Activated naive CD4-positive, alpha-beta T cell treated with anti-CD3 and anti-CD28 coated beads for 36 hours (primary cell): ENCODE measurements at places on chromosomes 7 and 10.

- peak; percentile 47 for DNase-seq
These were observed 9.3 kb downstream of the CAMK2G start for GRCh38 chr10:73865107-73865458.

GRCh38 chr7:151852486-151853396 is 24.2 kb downstream of the PRKAG2 start:
- no peak for DNase-seq

DNA sequence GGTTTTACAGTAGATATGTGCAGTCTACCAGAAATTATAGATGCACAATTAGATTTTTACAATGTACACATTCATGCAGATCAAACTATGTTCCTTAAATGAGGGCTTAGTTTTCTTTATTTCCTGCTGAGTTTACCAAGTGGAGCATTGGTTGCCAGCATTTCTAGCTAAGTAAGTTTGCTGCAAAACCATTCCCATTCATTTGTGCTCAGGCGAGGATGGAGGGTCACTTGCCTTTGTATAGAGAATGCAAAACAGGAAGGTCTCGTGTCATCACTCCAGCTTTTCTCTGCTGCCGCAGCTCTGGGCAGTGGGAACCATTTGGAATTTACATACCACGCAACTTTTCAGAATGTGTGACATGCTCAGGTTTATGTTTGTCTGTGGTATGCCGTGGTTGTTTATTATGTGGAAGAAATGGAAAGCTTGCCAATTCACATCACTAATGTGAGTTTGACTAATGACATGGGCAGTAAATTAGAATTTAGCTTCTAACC is 198.6 kb downstream of the TRIL start:
- no peak for DNase-seq

GRCh38 chr10:31018962-31019361 is 12.7 kb downstream of the ZNF438 start:
- DNase-seq = no peak

DNA sequence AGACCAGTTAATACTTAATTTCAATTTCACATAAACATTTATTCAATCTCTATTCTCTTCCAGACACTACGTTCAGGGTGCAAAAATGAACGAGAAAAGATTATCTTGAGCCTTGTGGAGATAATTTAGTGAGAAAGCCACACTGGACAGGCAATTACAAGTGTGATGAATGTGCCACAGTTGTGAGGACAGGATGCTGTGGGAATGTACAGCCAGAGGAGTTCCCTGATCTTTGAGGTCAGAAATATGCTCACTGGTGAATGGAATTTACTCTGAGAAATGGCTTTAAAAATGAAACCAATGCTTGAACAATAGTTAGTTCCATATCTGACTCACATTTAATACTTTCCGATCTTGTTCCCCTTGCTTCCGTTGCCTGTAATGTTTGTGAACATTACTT is 864.8 kb downstream of the GATA3 start:
- no peak for DNase-seq

DNA sequence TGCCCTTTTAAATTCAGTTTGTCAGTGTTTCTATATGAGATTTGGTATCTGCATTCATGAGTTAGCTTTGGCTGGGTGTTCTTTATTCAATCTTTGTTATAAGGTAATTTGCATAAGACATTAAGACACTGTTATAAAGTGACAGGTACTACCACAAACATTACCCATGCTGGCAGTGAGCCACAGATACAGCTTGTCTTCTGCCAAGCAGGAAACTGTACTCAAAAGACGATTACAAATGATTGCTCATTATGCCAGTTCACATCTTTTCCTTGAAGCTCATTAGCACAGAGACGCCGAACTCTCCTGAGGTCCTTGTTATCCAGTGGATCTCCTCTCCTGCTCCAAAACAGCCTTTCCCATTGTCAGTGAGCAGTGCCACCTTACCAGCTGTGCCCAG is 30.4 kb downstream of the AMPH start:
- DNase-seq = no peak

GRCh38 chr10:28880683-28880950 is 203.3 kb downstream of the BAMBI start:
- DNase-seq = no peak

DNA sequence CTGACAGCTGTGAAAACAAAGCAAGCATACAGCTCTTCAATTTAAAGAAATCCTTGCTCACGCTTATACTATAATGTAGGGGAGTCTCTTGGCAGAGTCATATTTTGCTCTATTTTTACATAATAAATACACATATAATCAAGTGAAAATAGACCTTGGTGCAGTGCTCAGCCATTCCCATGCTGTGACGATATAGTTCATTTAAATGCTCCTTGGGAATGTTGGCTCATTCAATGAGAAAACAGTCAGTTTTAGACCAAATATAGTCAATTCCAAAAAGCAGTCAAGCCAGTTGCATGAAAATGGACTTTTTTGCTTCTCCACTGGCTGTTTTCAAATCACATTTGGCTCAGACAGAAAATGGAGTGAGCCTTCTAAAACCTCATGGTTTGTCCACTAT is 587.4 kb downstream of the SUGCT start:
- no peak for DNase-seq

DNA sequence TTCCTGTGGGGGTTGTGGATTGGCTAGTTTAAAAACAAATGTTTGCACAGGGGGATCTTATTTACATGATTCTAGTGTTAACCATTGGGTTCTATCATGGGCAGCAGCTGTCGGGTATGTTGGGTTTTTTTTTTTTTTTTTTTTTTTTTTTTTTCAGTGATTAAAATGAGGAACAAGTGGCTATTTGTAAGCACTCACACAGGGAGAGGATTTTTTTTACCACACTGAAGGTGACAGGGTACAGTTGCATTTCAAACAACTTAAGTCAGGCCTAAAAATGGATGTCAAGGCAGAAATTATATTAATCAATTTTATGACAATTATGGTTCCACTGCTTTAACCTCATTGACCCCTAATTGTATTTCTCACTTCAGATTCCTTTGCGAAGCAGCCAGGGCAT is 92.8 kb downstream of the CD36 start:
- no peak for DNase-seq

DNA sequence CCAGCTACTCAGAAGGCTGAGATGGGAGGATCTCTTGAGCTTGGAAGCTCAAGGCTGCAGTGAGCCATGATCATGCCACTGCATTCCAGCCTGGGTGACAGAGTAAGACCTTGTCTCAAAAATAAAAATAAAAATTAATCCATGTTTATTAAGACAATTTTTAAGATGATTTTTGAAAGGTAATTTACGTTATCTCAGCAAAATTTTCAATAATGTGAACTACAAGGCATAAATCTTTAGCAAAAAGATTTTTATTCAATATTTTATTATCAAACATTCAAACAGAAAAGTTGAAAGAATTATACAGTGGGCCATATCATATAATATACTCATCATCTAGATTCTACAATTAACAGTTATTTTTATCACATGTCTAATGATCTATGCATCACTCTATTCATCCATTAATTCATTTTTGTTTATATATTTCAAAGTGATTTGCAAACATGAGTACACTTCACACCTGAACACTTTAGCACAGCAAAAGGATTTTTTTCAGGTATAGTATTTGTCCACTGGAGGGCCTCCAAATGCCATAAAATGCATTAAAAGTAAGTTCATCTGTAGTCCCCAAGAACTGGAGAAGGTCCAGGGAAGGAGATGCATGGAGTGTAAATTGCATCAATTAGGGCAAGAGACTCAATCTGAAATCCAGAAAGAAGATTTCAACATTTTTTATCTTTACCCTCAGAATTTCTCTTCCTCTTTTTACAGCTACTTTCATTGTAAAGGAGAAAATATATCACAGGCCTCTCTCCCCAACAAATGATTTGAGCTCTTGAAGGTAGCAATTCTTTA is 38.6 kb upstream of the RSBN1L start:
- DNase-seq = peak; percentile 18

- no peak for DNase-seq
These were observed 42.5 kb upstream of the INPP5A start for GRCh38 chr10:132494866-132495630.

GRCh38 chr7:5766321-5766761 is 15.1 kb downstream of the RNF216 start:
- no peak for DNase-seq

GRCh38 chr7:8176370-8177081 is 85.4 kb downstream of the ICA1 start:
- DNase-seq = peak; percentile 78

GRCh38 chr10:131137223-131137622 is 174.3 kb downstream of the TCERG1L start:
- no peak for DNase-seq

DNA sequence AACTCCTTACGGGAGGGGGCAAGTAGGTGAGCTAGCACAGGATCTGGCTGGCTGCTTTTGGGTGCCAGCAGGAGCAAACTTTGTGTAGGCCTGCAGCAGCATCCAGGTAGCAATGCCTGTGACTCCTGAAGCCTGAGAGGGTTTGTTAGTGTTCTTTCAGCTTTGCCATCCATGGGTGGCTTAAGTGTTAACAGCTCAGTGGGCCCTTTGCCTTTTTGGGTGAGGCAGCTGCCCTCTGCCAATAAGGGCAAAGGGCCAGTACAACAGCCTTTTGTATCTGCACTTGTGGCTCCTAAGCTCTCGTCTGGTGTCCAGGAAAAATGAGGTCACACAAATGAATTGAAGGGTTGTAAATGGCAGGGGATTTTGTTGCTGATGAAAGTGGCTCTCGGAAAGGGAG is 359.0 kb upstream of the CHRM2 start:
- no peak for DNase-seq

DNA sequence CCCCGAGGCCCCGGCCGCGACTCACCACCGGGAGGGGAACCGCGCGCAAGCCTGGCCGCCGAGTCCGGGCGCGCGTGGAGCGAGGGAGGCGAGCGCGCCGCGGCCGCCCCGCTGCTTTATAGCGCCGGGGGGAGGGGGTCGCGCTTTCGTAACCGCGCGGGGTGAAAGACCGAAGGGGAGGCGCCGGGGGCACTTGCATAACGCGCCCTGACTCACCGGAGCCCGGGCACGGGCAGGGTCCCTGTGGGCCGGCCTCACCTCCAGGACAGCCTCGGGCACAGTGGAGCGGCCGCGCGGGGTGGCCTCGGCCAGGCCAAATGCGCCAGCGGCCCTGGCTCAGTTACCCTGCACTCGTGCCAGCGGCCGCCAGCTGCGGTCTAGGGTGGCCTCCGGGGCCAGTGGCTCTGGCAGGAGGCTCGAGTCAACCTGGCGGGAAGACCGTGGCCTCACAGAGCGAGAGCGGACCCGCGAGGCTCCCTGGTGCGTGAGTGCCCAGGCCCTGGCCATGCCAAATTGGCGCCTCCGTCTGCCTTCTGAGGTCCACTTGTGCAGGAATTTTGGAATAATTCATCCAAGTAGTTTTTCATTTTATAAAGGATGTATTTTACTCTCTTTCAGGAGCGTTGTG is at the start of gene RBP4:
TSS of gene RBP4 (minus strand) at position 90 of the 628 bp plus-strand sequence. CDS start 207 bp downstream, outside the sequence.
- no peak for DNase-seq

DNA sequence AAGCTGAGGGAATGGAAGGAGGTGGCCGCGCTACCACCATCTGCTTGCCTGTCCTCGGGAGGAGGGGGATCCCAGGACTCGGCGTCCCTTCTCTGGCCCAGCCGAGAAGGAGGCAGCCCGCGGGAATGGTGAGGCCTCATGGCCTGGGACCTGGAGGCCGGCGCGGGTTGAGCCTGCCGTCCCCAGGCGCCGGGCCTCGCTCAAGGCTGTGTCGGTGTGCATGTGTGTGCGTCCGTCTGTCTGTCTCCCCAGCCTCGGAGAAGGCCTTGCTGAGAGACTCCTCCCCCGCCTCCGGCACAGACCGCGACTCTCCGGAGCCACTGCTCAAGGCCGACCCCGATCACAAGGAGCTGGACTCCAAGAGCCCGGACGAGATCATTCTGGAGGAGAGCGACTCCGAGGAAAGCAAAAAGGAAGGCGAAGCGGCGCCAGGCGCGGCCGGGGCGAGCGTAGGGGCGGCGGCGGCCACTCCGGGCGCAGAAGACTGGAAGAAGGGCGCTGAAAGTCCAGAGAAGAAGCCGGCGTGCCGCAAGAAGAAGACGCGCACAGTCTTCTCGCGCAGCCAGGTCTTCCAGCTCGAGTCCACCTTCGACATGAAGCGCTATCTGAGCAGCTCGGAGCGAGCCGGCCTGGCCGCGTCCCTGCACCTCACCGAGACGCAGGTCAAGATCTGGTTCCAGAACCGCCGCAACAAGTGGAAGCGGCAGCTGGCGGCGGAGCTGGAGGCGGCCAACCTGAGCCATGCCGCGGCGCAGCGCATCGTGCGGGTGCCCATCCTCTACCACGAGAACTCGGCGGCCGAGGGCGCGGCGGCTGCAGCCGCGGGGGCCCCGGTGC is 1.3 kb downstream of the HMX3 start:
- DNase-seq = no peak

DNA sequence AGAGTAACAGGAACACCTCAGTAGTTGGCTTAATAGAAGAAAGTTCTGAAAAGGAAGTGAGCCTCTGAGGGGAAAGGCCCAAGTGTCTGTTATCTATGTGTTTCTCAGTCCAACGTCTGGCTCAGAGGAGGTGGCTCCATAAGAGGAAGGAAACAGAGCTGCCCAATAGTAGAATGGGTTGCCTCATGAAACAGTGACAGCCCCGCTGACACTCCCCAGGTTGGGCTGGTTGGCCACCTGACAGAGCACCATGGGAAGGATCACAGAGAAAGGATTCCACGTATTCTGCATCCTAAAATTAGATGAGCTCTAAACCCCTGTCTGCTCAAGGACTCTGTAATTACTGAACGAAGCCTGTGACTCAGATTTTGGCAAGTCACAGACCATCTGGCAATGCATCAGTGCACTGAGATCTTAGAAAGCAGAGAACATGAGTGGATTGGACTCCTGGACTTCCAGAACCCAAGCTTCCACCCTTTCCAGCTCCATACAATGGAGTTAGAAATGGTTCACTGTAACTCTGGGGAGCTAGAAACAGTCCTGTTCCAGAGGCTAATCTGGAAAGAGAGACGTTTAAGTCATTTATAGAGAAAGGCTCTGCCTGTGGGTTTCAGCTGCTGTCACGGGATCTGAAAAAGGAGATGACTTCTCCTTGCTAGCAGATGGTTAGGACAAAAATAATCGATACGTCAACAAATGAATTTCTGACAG is 2.9 kb downstream of the PKD2L1 start:
- DNase-seq = peak; percentile 82

GRCh38 chr10:124367414-124367813 is 51.3 kb downstream of the OAT start:
- DNase-seq = no peak

DNA sequence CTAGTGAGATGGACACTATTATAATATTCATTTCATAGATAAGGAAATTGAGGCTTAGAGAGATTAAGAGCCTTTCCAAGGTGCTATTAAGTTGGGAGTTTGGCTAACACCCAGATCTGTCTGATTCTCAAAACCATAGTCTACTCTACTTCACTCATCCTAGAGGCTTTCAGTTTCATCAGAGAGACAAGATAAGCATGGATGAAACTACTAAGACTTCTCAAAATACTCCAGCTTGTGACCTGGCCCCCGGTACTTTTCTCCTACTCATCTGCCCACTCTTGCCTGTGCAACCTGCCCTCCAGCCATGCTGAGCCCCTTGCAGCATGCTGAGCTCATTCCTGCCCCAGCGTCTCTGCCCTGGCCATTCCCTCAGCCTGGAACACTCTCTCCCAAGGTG is 12.2 kb upstream of the SLC35B4 start:
- DNase-seq = no peak

GRCh38 chr7:68725843-68726785 is 872.2 kb upstream of the AUTS2 start:
- no peak for DNase-seq

GRCh38 chr10:126104767-126105166 is 208.4 kb downstream of the FANK1 start:
- no peak for DNase-seq
